ENCODE measurements at places on chromosomes 7 and 10.

DNA sequence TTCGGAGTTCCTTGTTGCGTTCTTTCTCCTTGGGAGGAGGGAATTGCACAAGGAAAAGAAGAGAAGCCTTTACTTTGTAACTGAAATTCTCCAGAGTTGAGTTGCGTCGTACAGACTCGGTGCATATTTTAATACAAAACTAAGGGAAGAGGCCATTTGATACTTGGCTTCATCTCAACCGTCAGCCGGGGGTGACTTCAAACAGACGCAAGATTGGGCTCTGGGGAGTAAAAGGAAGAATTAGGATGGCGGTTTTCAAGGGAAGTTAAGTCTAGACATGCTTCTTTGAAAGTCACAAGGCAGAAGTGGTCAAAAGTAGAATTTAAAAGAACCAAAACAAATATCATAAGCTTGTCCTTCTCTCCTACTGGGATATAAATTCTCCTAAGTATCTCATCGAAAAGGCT lies 1.6 kb downstream of the PRR15 start:
- no peak for DNase-seq

- DNase-seq = no peak
Measured at GRCh38 chr7:2219606-2220005, 13.1 kb downstream of the MAD1L1 start.

- DNase-seq = no peak
Measured at GRCh38 chr10:6721964-6722615, 142.0 kb upstream of the PRKCQ start.

DNA sequence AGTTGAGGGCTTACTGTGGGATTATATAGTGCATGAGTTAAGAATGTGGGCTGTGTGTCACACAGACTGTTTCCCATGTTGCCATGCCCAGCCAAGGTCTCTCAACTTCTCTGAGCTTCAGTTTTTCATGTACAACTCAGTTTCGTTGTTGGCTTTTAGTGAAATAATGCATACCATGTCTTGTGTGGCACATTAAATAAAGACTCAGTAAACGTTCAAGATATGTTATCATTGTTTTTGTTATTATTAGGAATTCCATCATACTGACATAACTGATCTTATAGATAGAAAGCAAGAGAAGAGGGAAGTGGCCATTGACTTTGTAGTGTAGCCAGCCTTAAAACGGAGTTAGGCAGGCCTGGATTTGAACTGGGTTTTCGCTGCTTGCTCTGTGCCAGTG lies 2.9 kb downstream of the CDK14 start:
- DNase-seq = no peak

- DNase-seq = no peak
Measured at GRCh38 chr10:108562105-108562504, 1361.2 kb downstream of the XPNPEP1 start.

- DNase-seq = no peak
Measured at GRCh38 chr10:108662975-108663374, 1260.3 kb downstream of the XPNPEP1 start.

GRCh38 chr7:16080131-16080530 lies 341.2 kb downstream of the CRPPA start:
- no peak for DNase-seq

GRCh38 chr7:2927592-2927991 lies 83.5 kb upstream of the GNA12 start:
- no peak for DNase-seq

All from stimulated activated CD8-positive, alpha-beta memory T cell treated with anti-CD3 and anti-CD28 coated beads, Interleukin-2, amount 100 ng/mL, for 1 hour (primary cell).